ENCODE measurements at places on chromosomes 7 and 10. TPM values are rescaled to one million over a fixed set of nuclear protein-coding genes. Genes with fewer than 3 reads are reported as not detected.

DNA sequence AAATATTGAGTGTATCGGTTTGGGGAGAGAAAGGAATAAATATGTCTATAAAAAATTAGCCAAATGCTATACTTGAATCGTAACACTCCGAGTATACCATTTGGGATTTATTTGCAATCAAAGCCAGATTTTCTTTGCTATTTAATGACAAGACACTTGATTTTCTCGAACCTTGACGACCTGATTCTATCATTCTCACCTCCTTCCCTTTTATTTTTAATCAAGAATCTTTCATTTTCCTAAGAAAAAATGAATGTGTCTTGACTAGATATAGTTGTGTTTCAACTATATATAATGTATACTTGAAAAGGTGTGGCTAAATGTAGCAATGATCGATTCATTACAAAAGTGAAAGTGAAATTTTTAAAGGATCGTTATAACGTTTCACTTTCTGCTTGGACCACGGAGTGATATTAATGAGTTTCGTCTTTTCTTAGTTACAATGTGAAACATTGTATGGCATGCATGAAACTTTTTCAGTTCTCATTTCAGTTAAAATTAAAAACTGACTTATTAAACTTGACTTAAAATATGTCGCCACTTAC is 562 bp downstream of the NUB1 start:
- DNase-seq = no peak

The PIK3AP1 gene
- 4.2 TPM for total RNA-seq

The WASHC2A gene
- total RNA-seq = 22.2 TPM

GRCh38 chr10:5199398-5199797 is 2.8 kb downstream of the AKR1C4 start:
- no peak for DNase-seq

DNA sequence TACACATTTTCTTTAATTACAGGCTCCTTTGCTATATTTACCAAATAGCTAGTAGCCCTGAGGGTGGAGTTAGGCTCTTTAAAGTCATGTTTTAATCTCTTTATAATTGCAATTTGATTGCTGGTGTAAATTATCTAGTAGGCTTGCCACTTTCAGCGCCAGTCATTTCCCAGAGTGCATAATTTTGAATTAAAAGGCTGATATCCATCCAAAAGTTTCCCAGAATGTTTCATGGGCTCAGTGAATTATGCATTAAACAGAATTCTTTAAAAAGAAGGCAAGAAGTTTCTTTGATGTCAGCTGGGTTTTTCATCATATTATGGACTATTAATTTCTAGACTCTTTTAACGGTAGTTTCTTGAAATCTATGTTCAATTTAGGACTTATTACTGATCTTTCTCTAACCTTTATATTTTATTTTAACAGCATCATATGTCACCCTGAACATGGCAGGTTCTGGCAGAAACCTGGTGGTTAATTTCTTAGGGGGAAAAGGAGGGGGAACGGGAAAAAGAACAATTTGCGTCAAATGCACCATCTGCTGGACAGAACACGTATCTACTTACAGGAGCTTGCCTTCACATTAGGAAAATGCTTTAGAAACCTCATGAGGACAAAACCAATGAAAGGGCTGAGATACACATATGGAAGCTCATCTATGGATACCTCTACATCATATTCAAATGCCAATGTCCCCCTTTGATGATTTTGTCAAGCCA is 171.1 kb downstream of the GRM3 start:
- no peak for DNase-seq

The MYPN gene
- 0.36 TPM for total RNA-seq

- no peak for DNase-seq
Observed at GRCh38 chr10:121250995-121251764, 347.1 kb downstream of the FGFR2 start.

DNA sequence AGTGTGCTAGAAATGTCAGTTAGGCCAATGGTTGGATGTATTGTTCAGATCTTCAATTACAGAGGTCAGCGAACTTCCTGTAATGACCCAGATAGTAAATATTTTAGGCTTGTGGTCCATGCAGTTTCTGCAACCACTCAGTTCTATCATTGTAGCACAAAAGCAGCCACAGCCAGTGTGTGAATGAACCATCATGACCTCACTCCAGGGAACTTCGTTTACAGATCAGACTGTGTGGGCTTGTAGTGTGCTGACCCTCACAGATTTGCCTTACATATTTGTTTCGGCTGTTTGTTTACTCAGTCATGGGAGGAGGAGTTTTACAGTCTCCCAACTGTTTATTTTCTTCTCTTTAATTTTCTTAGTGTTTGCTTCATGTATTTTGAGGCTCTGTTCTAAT is 55.4 kb downstream of the LANCL2 start:
- no peak for DNase-seq
